ENCODE measurements at places on chromosomes 7 and 10. TPM values are rescaled to one million over a fixed set of nuclear protein-coding genes. Genes with fewer than 3 reads are reported as not detected.
A peak's percentile ranks its signal among the peaks of the same experiment; 100 is the strongest.

The FAM237B gene
- 0.15 TPM for total RNA-seq

DNA sequence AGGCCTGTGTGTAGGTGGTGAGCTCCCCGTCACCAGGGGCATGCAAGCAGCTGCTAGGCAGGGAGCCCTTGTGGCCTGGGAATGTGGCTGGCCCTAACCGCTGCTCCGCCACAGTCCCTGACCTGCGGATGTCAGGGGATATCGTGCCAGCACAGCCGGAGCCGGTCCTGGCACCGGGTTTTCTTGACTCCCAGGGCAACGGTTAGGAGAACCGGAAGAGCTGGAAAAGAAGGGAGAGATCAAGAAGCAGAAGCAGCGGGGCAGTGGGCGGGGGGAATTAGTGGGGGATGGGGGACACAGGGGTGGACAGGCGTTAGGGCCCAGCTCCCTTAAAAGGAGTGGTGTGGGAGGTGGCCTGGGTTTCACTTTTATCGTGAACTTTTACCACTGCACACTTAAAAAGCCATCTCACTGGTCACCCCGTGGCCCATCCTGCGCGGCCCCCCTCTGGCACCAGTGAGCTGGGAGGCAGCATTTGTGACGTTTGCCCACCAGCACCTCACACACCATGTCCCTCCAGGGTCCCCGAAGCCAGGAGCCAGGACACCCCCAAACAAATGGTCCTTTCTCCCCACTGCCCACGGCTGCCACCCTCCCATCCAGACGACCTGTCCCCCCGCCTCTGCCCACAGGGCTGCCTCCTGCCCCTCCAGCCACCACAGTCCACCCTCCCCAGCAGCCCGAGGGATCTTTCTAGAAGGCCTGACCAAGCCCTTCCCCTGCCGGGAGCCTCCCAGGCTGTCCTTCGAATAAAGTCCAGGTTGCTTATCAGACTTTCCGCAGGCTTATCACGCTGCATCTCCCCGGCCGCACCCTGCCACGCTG is 1.8 kb upstream of the MICALL2 start:
- DNase-seq, result peak; percentile 57

- no peak for DNase-seq
These were observed 94.7 kb downstream of the GALNT11 start for GRCh38 chr7:152120210-152120609.

The TAC1 gene
- 0.32 TPM for total RNA-seq

DNA sequence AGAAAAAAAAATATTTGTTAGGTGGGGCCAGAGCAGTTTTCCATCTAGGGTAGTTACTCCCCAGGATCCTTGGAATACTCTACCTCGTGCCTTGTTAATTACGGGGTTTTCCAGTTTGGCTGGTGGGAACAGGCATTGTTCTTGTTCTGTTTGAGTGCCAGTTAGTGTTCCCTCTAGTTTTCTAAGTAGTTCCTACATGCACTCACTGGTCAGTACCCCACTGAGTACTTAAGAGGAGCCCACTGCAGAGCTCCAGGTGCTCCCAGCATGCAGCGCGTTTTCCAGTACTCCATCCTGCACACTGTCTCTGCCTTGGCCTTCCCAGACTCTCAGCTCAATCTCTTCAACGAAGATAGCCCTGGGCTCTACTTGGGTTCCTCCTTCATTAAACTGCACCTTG is 58.0 kb downstream of the AHCYL2 start:
- no peak for DNase-seq

The AMPH gene
- 31.0 TPM for total RNA-seq

The GRID2IP gene
- total RNA-seq, result 0.33 TPM

DNA sequence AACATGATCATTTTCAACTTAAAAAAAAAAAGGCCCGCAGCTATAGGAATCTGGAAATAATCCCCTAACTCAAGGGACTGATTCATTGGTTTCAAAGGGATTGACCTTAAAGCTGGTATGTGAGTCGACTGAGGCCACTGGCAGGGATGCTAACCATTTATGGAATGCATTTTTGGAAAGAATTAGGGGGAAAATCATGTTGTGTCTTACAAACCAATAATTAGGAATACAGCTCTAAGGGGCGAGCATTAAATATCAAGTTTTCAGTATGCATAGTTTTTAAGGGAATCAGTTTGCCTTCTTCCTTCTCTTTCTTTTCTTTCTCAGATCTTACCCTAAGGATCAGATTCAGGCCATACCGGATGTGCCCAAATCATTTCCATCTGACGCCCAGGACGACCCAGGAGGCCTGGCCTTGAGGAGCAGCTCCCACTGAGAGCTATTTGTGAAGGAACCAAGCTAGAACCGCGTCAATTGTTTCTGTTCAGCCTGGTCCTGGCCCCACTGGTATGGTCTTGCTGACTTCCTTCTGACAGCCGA is 48.7 kb downstream of the BPGM start:
- DNase-seq, result no peak

- DNase-seq, result no peak
These were observed 102.1 kb upstream of the PDGFA start for GRCh38 chr7:621572-622285.

GRCh38 chr10:3622427-3622826 is 162.6 kb downstream of the KLF6 start:
- DNase-seq, result no peak

DNA sequence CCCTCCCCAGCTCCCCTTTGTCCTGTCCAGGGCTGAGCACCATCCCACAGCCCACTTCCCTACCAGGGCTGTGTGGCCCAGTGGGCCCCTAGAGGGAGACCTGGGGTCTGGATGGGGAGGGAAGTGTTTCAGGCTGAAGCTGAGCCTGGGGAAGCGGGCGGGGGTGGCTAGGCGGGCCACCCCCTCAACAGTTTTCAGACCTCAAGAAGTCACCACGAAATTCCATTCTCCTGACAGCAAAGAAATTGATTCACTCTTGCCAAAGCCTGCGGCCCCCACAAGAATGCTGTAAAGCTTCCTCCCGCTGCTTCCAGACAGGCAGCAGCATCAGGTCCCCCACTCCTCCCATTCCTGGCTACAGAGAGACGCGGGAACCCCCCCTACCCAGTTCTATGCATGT is 2.5 kb upstream of the LFNG start:
- peak; percentile 67 for DNase-seq

- DNase-seq, result peak; percentile 75
These were observed 28.8 kb downstream of the XPNPEP1 start for GRCh38 chr10:109894516-109894915.

The SLC18A3 gene
- not detected for total RNA-seq

GRCh38 chr7:13240349-13240748 is 552.9 kb downstream of the ARL4A start:
- DNase-seq, result no peak

DNA sequence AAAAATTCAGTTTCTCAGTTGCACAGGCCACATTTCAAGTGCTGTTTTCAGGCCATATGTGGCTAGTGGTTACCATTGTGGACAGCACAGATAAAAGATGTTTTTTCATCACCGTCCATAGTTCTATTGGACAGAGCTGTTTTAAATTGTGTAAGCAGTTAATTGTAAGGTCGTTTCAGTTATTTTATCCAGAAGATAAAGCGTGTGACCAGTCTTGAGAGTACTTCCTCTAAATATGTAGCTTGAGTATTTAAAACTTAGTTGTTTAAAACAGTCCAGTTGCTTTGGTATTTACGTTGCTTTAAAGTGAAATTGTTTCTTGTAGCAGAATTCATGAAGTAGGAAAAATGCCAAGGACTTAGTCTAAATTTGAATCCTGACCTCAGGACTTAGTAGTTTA is 66.9 kb downstream of the ZNRF2 start:
- DNase-seq, result no peak

GRCh38 chr7:33674804-33675411 is 230.4 kb upstream of the BMPER start:
- DNase-seq, result no peak

- no peak for DNase-seq
These were observed 163.1 kb upstream of the GDF10 start for GRCh38 chr10:47136866-47137265.

GRCh38 chr7:26515314-26515842 is 223.7 kb downstream of the SNX10 start:
- DNase-seq, result peak; percentile 35

The NUDT13 gene
- 4.2 TPM for total RNA-seq

DNA sequence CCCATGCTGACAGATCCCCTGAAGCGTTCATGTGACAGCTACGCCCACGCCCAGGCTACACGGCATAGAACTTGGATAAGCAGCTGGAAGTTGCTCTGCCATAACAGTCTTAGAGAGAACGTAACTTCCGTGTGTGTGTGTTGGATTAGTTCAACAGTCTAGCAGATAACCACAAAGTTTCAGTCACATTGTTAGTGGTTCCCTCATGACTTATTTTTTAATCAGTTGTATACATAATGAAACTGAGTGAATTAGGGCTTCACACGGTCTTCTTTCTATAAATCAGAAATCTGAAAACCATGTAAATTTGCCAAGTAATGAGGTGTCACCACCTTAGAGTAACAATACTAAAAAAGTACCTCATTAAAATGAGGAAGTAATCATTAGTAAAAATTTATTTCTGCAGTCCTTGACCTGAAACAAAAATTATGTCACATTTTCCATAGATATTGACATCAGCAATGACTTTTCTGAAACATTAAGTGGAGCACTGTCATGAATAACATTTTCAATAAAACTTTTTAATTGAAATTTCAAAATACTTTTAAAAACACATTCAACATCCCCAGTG is 21.7 kb upstream of the MACC1 start:
- no peak for DNase-seq

GRCh38 chr7:24971333-24972165 is 8.4 kb downstream of the OSBPL3 start:
- no peak for DNase-seq
